GM10248 (cell line): ENCODE measurements at places on chromosomes 12 and 14.
A peak's percentile ranks its signal among the peaks of the same experiment; 100 is the strongest.

GRCh38 chr12:96948782-96949181 is 41.7 kb downstream of the NEDD1 start:
- DNase-seq: no peak

- DNase-seq: no peak
Measured at GRCh38 chr12:108801736-108802100, 55.7 kb downstream of the SSH1 start.

DNA sequence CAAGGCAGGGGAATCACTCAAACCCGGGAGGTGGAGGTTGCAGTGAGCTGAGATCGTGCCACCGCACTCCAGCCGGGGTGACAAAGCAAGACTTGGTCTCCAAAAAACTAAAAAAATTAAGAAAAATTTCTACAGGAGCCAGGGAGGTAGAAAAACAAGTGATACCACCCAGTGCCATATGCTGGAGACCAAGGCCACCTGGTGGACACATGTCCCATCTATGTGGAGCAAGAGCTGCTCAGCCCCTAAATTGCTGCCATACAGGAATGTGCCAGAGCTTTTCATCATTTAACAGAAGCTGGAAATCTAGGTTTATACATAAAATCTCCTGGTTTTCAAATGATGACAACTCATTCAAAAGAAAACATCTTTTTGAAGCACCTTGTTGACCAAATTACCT is 61.4 kb upstream of the ELK3 start:
- no peak for DNase-seq

DNA sequence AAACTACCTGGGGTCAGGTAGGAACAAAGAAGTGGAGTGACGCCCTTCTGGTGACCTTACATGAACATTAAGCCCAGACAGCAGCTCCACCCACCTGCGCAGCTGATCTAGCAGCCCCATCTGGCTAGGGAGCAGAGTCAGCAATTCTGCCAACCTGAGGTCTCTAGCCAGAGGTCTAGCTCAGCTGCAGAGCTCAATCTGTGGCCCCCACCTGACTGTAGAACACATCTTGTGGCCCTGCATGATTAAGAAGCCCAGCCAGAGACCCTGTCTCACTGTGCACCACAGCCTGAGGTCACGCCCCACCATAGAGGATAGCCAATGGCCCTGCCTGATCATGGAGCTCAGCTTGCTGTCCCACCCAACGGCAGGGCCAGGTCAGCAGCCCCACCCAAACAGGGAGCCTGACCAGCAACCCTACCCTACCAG is 50.6 kb upstream of the HIGD1C start:
- no peak for DNase-seq

DNA sequence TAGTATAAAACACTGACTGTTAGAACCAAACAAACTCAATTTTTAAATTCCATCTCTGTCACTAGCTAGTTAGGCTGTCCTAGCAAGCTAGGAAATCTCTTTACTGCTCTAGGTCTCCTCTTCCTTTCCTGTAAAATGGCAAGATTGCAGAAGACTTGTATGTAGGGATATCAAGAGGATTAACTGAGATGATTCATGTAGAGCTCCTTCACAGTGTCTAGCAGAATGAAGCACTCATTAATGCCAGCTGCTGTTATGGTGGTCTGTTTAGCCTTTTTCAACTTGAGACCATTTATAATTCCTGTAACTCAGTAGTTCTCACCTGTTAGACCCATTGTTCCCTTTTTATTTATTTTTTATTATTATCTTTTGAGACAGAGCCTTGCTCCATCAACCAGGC is 67.8 kb upstream of the KCNH3 start:
- DNase-seq: no peak

GRCh38 chr14:26444822-26445221 is 153.0 kb downstream of the NOVA1 start:
- DNase-seq: no peak

GRCh38 chr14:103127356-103127755 is 4.1 kb downstream of the TNFAIP2 start:
- DNase-seq: no peak

GRCh38 chr12:16399101-16399500 is 51.7 kb downstream of the MGST1 start:
- DNase-seq: no peak

- no peak for DNase-seq
Measured at GRCh38 chr12:82730953-82731459, 44.3 kb downstream of the TMTC2 start.

DNA sequence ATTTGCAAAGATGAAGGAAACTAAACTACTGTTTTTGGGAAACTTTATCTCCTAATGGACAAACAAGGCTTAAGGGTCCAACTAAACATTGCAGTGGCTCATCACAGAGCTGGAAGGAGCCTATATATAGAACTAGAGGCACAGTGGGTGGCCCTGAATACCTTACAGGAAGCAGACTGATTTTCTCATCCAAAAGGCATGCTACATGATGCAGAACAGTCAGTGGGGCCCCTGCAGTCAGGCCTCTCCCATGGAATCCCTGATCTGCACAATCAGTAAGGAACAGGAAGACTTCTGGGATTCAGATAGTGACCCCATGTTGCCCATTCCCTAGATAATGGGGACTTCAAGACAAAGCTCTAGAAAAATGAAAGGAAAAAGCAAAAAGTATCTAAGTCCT is 1.9 kb upstream of the LLPH start:
- DNase-seq: no peak

GRCh38 chr14:61535032-61535431 is 160.3 kb upstream of the HIF1A start:
- DNase-seq: no peak

DNA sequence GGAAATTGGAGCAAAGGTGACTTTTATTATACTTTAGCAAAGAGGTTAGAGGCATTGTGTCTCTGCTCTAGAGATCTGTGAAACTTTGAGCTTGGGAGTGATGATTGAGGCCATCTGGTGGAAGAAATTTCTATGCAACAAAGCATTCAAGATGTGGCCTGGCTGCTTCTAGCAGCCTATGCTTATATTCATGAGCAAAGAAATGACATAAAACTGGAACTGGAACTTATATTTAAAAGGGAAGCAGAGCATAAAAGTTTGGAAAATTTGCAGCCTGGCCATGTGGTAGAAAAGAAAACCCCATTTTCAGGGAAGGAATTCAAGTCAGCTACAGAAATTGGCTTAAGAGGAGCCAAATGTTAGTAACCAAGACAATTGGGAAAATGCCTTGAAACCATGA is 70.4 kb downstream of the SDR9C7 start:
- DNase-seq: no peak

DNA sequence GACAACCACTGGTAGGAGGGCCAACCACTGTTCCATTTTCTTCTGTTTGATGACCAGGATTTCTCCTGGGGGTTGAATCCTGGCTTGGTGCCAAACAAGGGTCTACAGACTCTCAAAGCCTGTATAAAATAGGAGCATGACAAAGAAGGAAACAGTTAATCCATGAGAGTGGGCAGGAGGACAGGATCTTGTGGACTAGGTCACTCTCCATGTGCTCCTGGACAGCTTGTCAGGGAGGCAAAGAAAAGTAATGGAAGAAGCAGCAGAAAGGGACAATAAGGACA is 243.7 kb downstream of the AKAP6 start:
- no peak for DNase-seq

- no peak for DNase-seq
Measured at GRCh38 chr14:33460164-33460563, 490.7 kb downstream of the EGLN3 start.

GRCh38 chr12:3045989-3046388 is 31.2 kb upstream of the TSPAN9 start:
- DNase-seq: no peak

DNA sequence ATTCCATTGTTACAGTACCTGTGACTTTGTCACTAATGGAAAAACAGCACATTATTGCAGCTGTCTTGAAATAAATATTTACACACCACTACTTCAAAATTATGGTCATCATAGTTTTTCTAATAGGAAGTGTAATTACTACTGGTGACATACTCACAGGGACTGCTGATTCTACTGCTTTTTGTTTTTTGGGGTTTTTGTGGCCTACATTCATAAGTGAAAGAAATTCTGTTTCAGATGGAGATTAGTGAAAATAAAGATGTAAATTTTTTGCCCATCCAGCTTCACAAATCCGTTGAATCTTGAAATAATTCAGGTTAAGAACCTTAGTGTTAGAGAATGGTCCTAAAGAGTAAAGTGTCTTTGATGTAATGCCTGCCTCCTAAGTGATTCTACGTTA is 17.5 kb downstream of the KNTC1 start:
- DNase-seq: peak; percentile 23

DNA sequence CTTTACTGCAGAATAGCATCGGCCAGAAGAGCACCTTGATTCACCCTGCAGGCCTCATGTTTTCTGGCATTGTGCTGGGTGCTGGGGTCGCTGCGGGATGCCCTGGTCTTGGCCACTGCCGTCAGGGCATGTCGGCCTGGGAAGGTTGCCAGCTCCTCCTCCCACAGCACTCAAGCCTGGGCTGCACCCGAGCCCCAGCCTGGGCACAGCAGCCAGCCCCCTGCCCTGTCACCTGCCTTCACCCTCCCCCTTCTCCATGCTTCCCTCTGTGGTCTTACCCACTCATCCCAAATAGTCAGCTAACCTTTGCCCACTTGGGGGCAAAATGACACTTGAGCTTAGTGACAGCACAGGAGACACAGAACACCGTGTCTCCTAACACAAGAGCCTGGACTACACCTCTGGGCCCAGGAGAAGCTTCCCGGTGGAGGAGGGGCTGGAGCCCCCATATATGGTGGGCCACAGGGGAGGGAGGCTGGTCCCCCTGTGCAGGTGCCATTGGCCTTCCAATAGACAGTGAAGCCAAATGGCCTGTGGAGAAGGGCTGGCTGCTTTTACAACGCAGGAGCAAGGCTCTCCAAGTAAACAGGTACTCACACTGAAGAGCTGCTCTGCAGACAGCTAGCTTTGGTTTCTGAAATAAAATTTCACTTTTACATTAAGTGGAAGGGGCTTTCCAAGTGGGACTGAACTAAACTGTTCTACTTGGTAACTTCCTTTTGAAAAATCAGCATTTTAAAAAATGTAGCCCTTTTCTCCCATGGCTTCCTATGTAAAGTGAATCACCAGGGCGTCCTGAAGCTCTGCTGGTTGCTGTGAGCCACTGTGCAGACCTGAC is 51.2 kb upstream of the AMN start:
- no peak for DNase-seq

GRCh38 chr14:25381498-25381897 is 331.6 kb upstream of the STXBP6 start:
- DNase-seq: no peak

DNA sequence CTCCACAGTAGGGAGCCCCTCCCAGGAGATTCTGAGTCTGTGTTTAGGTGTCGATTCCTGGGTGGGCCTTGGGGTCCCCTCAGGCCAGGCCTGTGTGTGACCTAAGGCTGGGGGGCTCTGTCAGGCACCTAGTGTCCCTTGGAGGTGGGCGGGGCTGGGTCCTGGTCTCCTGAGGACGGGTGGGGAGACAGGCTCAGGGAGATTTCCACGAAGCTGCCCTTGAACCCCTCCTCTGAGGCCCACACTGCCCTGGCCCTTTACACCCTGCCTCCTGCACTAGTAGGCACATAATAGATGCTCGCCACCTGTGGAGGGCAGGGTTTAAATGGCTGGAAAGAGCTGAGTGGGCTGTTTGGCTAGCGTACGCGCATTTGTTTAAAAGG is 32.9 kb downstream of the MEG3 start:
- DNase-seq: no peak

DNA sequence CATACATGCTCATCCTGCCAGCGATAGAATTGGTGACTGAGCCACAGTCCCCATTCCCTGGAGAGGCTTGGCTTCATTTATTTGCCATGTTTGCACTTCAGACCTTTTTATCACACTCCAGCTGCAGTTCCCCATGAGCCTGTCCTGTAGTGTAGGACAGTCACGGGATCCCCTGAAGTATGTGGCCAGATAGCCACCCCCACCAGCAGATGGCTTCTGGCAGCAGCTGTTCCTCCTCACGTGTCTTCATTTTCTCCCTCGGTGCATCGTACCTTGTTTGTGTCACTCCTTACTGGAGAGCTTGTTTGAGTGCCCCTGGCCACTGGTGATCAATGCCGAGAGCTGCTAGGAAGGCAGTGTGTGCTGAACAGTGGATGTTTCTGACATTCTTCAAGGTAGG is 40.2 kb downstream of the UBE3B start:
- no peak for DNase-seq

DNA sequence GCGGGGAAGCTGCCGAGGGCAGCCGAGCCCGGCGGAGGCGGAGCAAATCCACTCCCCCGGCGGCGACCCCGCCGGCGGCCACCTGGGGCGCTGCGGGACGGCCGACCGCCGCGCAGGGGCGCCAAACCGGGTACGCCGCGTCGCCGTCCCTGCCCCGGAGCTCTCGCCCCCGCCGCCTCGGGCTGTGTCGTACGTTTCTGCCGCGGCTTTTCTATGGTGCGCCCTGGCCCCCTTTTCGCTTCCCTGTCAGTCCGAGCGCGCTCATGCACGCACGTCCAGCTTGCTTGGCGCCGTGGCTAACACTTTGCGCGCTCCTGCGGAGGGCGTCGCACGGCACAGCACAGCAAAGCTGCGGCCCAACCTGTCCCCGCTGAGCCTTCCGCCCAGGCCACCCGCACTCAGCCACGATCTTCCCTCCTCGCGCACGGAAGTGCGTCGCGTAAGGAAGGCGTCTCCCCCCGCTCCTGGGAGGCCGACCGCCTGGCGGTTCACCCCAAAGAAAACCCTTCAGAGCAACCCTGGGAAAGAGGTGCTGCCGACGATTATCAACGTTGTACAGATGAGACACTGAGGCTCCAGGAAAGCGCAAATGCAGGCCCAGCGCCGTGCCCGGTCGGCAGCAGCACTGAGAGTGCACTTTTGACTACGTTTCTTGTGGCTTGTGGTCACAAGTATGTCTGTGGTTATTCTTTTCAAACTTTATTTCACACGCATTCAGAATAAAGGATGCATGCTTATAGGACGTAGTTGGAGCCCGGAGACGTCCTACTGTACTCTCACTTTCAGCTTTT is at the start of gene HECTD1:
HECTD1 (minus strand) TSS at position 39 of the 791 bp plus-strand sequence. CDS start 1,857 bp downstream, outside the sequence.
- peak; percentile 93 for DNase-seq

GRCh38 chr12:110347767-110348166 is 55.7 kb downstream of the ANAPC7 start:
- DNase-seq: no peak
